ENCODE measurements at places on chromosomes 6 and 20.

DNA sequence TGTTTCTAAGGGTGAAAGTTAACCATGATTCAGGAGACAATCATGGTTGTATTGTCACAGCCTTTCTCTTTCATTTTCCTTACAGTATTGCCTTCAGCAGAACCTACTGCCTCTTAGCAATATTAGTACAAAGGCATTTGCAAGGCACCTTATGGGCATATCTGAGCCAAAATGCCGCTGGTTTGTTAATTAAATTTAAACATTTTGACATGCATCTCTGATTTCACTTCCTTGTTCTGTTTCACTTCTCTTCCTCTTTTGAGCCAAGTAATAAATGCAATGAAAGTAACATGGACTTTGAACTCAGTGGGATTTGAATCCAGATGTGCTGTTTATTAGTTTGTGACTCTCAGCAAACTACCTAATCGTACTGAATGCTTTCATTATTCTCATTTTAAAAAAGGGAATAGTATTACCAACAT, 467.4 kb upstream of the CITED2 start:
- DNase-seq: no peak

DNA sequence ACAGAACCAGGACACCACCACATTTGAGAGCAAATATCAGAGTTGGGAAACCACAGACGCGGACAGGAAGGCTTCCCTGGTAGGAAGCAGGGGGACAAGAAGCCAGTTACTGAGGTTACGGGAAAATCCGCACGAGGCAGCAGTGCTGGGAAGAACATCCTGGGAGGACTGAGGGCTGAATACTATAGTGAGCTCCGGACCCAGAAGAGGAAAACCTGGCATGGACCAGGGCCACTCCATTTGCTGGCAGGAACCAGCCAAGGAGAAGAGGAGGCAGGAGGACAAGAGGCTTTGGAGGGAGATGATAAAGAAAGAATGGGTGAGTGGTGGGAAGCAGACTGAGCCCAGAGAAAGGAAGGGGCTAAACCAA, 6.1 kb upstream of the DSN1 start:
- no peak for DNase-seq

DNA sequence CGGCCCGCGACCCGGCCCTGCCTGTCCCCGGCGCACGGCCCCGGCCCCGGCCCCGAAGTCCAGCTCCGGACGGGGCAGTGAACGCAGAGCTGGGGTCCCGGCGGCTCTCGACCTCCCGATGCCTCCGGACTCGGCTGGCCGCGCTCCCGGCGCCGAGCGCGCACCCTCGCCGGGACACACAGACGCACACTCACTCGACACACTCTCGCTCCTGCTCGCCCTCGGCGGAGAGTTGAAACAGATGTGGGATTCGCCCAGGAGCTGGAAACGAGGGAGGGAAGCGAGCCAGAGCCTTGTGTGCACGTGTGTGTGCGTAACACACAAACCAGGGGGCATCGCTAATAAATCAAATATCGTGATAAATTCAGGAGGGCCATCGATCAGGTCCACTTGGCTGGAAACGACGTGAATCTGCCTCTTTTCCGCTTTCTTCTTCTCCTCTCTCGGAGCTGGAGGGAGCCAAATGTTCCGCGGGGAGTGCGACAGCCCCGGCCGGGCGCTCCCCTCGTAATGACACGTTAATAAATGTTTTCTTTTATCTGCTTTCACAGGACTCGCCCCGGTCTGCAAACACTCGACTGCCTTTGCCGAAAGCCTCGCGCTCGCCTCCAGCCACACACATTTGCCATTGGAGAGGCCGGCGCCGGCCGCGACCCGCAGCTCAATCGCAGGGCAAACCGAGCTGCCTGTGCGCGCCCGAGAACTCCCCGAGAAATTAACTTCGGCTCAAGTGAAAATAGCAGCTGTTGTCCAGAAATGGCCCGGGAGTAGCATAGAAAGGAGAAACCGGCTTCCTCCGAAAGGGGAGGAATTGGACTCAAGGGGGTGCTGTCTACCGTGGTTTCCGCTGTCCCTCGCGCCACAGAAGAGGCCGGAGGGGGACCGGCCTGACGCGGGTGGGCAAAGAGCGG, 828 bp upstream of the SULF2 start:
- peak; percentile 73 for DNase-seq

GRCh38 chr6:37631295-37631694, 66.4 kb downstream of the MDGA1 start:
- no peak for DNase-seq

GRCh38 chr6:82196161-82196560, 51.4 kb downstream of the IBTK start:
- no peak for DNase-seq

DNA sequence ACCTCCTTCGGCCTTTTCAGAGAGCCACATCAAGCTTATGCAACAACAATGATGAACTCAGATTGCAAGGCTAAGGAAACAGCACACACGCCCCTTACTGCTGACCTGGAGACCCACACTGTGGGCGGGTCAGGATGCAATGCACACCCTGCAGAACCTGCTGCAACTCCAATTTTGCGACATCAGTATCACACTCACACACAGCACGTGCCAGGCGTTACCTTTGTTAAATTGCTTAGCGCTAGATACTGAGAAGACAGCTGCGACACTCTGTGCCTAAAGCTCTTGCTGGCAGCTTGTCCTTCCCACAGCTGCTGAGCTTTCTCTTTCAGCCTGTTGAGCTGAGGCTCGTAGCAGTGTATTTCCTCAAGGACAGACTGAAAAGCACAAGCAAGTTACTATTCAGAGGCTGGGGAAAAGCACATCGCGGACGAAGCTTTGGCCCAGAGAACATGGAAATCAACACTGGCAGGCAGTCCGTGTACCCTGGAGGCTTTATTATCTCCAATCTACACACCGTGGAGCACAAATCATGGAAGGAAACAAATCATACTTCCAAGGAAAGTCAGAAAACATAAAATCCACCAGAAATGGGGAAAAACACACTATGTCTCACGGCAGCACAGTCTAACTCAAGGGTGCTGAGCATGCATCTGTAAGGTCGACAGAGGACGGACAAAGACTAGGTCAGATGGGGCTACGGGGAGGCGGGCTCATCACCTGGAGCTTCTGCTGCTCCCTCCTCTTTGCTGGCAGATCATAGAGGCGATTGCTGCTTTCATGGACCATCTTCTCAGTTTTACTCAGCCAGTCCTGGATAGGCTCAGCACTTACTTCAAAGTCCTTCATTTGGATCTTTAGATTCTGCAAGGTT, 268.2 kb downstream of the SYNE1 start:
- DNase-seq: no peak

DNA sequence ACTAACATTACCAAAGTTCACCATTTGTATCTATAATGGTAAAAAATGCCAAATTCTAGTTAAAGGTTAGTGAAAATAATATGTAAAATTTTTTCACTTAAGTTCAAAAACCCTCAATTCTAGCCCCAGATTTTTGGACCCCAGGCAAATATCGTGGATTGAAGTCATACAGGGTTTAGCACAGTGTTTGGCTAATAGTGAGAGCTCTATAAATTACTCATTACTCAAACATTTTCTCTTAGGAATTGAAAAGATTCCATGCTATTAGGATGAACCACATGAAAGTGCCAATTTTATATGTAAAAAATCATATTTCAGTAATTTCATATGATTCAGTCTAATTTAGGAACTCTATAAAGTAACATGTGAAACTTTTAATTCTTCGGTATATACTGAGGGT, 170.3 kb upstream of the PREP start:
- DNase-seq: no peak

- no peak for DNase-seq
These were observed 3.8 kb upstream of the OGFRL1 start for GRCh38 chr6:71284785-71285184.

- DNase-seq: peak; percentile 1
These were observed 425.5 kb downstream of the CBLN4 start for GRCh38 chr20:55579802-55580201.

GRCh38 chr20:59422872-59423544, 122.6 kb downstream of the EDN3 start:
- no peak for DNase-seq

GRCh38 chr6:30002871-30003270, 58.2 kb upstream of the POLR1H start:
- peak; percentile 32 for DNase-seq

Measured in astrocyte of the spinal cord (primary cell).